ENCODE measurements at places on chromosomes 2 and 18.

GRCh38 chr2:26327291-26328272, 18.4 kb upstream of the SELENOI start:
- DNase-seq = no peak

DNA sequence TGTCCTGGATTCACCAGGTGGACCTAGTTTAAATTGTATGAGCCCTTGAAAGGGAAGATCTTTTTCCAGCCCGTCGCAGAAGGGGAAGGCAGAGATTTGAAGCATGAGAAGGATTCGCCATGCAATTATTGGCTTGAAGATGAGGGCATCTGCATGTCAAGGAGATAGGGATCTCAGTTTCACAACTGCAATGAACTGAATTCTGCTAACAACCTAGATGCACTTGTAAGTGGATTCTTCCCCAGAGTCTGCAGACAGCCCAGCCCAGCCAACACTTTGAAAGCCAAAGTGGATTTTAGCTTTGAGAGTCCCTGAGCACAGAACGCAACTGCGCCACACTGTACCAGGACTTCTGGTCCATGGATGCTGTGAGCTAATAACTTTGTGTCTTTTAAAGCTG, 286.0 kb downstream of the TSN start:
- no peak for DNase-seq

- no peak for DNase-seq
Observed at GRCh38 chr2:132604561-132604960, 65.4 kb downstream of the LYPD1 start.

DNA sequence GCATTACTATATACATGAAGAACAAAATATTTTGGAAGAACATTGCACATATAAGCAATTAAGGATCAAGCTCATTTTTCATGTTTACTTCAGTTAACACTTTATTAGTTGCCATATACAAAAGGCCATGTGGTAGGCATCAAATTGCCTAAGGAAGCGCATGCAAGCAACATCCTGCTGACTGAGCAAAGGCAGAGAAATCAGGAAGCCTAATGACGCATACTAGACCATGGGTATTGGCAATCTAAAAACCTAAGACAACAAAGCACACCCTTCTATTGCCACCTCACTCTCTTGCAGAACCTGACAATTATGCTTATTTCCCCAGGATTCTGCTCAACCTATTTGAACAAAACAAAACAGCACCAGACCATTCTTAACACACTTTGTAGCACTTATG, 171.9 kb downstream of the STK39 start:
- DNase-seq = no peak

DNA sequence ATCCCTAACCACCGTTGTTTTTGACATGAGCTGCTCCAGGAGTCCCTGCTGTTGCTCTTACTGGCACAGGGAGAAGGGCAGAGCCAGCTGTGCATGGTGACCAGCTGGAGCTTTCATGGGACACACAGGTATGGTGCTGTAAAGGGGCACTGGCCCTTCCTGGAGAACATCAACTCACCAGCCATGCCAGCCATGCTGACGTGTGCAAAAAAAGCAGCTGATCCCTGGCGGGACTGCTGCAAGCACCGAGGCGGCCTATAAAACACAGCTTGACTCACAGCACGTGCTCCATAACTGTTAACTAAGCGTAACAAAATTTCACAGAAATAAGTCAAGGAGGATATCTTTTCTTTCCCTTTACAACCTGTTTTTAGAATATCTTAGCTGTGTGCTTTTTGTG, 165.1 kb downstream of the TMEM163 start:
- DNase-seq = no peak

- DNase-seq = no peak
Observed at GRCh38 chr2:79630972-79631557, 118.2 kb downstream of the CTNNA2 start.

- DNase-seq = no peak
Observed at GRCh38 chr2:10267551-10268465, 34.9 kb upstream of the HPCAL1 start.

DNA sequence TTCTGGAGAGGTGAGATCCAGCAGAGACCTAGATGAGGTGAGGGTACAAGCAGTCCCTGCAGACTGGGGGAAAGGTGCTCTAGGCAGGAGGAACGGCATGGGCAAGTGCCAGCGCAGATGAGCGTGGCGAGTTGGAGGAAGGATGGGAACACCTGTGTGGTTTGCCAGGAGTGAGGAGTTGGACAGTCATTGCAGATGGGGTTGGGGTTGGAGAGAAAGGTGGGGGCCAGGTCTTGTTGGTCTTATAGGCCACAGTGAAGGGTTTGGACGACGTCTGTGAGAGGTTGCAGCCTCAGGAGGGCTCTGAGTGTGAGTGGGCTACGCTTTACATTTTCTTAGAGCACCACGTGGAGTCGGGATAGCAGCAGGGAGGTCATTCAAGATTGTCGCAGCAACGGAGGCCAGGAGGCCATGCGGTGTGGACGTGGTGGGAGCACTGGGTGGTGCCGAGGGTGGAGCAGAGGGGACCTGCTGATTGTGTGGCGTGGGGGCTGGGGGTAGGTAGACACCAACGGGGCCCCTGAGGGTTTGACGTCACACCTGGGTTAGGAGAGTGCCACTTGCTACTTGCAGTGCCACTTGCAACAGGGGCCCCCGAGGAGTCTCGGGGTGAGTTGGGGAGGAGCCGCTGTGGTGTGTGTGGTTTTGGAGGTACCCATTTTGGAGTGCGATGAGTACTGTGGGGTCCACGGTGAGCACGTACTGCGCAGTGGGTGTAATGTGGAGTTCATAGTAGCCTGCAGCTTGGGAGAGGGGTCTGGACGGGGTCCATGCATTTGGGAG, 66.2 kb downstream of the LPIN1 start:
- no peak for DNase-seq

DNA sequence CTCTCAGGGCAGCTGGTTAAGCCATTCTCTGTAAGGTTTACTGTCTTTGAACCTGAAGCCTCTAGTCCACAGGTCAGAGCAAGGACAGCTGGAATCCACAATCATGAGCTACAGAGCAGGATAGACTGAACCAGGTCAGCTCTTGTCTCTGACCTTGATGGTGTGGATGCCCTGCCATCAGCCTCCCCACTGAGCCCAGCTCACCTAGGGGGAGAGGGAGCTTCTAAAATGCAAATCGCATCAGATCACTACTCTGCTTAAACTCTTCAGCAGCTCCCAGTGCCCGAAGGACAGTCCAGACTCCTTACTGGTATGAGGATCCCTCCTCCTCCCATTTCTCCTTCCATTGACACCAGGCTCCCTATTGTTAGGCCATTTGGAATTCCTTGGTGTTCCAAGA, 255.3 kb upstream of the CCDC68 start:
- DNase-seq = no peak

GRCh38 chr2:176092270-176093144, at the start of gene HOXD13:
TSS of gene HOXD13 (plus strand) at chr2:176092721. CDS start at chr2:176092891, 170 bp downstream.
- DNase-seq = no peak

DNA sequence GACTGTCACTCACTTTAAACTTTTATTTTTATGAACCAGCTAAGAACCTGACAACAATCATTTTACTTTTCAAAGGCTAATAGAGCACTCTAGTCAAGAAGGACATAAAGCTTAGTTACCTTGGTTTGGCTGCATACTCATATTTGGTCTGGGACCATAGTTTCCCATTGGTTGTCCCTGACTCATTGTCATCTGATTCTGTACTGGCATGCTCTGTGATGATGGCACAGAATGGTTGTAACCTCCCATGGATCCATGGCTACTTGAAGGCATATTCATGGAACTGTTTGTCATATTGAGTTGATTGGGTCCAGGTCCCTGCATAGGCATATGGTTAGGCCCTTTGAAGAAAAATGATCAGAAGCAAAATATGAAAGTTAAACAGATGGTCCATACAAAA, 37.9 kb downstream of the SS18 start:
- no peak for DNase-seq

DNA sequence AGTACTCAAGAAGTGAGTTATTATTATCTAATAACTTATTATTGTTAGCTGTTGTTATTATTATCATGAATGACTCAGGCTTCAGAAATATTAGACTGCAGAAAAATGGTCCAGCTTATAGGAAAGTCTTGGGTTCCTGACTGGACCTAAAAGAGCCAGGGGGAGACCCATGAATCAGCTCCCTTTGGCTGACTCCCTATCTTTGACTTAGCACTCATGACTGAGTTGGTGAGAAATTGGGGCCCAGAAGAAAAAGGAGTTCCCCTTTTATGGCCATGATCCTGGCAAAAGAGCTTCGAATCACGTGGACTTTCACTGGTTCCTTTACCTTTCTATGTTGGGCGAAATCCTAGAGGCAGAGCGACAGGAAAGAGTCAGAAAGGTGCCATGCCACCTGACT, 145.8 kb downstream of the MYO3B start:
- no peak for DNase-seq

DNA sequence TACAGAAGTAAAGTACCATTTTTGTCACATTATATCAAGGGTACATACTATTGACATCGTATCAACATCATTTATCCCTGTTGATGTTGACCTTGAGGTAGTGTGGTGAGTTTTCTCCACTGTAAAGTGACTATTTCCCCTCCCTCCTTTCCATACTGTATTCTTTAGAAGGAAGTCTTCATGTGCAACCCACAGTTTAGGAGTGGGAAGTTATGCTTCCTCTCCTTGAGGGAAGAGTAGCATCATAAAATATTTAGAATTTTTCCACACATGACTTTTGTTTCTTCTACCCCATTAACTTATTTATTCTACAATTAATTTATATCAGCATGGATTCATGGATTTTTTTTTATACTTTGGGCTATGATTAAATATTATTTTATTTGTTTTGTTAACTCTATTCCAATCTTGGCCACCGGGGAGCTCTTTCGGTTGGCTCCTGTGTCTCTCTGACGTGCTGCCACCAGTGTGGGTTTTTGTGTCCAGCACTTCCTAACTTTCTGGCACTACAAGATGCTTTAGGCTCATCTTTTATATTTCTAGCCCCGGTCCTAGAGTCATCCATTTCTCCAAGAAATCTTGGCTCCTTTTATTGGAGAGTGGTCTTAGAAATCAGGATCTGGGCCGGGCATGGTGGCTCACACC, 19.0 kb downstream of the AQP12B start:
- no peak for DNase-seq
